Cortex of kidney (tissue), 1 donor: ENCODE measurements at places on chromosomes 5 and 9.

GRCh38 chr5:115160975-115161475 lies 8.7 kb downstream of the TRIM36 start:
- DNase-seq = no peak

DNA sequence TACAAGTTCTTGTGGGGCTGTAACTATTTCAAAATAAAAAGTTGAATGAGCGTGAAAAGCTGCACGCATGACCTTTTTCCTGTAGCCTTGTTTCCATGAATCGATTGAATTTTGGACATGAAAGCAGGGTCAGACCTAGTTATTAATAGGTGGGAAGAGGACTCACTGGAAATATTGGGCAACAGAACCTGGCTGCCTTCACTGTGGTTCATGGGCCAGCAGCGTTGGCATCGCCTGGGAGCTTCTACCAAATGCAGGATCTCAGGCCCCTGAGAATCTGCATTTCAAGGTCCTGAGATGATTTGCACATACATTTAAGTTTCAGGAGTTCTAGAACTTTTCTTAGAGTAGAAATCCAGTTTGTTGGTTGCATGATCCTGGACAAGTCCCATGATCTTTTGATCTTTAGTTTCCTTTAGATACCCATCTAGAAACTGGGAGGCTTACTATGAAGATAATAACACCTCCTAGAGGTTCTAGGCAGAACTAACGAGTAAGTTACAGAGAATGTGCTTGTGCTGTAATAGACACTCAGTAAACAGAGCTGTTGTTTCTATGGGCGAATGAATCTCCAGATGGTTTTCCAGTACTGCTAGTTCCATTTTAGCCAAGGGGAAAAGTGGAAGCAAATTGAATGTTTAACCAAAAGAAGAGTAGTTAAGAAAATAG lies 12.4 kb downstream of the ANKRD33B start:
- no peak for DNase-seq

DNA sequence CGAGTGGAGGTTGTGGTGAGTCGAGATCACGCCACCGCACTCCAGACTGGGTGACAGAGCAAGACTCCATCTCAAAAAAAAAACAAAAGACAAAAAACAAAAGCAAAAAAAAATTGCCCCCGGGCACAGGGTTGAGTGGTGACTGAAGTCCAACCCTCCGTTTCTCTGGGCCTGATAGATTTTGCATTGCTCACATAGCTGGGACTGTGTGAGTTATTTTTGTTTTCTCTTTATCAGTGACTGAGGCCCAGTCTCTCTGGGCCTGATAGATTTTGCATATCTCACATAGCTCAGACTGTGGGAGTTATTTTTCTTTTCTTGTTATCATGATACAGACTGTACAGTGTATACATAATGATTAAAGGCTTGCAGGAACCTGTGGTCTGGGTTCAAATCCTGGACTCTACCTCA lies 2.6 kb upstream of the SLC28A3 start:
- no peak for DNase-seq

GRCh38 chr9:135105211-135105745 lies 17.8 kb downstream of the OLFM1 start:
- no peak for DNase-seq

GRCh38 chr5:1810581-1811101 lies 9.4 kb downstream of the NDUFS6 start:
- DNase-seq = no peak

DNA sequence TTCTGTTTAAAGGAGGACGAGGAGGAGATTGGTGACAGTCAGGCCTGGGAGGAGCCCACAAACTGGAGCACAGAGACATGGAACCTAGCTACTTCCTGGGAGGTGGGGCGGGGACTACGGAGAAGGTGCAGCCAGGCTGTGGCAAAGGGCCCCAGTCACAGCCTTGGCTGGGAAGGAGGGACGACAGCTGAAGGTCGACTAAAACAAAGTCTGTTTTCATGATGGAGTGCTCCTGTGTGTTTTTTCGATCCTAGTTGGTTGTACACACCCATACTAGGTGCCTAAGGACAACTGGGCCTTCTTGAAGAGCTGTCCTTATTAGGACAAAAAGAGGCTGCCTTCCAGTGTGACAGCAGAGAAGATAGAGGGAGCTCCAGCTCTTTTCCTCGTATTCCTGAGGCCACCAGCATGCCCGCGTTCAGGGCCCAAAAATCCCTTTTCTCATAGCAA lies 2.9 kb downstream of the CCDC107 start:
- no peak for DNase-seq

- no peak for DNase-seq
Measured at GRCh38 chr9:91991721-91992341, 41.8 kb upstream of the ROR2 start.

DNA sequence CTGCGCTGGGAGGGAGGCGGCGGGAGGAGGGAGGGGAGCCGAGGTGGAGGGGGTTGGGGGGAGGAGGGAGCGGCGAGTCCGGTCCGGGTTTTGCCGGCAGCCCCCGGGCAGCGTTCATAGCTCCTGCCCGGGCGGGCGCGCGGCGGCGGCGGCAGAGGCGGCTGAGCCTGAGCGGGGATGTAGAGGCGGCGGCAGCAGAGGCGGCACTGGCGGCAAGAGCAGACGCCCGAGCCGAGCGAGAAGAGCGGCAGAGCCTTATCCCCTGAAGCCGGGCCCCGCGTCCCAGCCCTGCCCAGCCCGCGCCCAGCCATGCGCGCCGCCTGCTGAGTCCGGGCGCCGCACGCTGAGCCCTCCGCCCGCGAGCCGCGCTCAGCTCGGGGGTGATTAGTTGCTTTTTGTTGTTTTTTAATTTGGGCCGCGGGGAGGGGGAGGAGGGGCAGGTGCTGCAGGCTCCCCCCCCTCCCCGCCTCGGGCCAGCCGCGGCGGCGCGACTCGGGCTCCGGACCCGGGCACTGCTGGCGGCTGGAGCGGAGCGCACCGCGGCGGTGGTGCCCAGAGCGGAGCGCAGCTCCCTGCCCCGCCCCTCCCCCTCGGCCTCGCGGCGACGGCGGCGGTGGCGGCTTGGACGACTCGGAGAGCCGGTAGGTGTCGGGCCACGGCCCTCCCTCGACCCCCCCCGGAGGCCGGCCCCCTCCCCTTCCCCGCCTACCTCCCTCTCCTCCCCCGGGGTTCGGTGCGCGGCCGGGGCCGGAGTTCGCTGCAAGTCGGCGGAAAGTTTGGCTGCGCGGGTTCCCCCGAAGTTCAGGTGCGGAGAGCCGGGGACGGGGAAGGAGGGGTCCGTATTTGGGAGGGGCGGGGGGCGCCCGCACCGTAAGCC lies at the start of gene CXXC5:
Gene CXXC5 (plus strand): TSS at position 145 of the 877 bp plus-strand sequence. CDS start 32,175 bp downstream, outside the sequence.
- DNase-seq = no peak

GRCh38 chr5:41763574-41763973 lies 106.7 kb downstream of the OXCT1 start:
- DNase-seq = no peak

- no peak for DNase-seq
Measured at GRCh38 chr5:96602776-96603175, 59.4 kb upstream of the CAST start.

- DNase-seq = no peak
Measured at GRCh38 chr9:77215874-77216273, 38.5 kb downstream of the VPS13A start.

DNA sequence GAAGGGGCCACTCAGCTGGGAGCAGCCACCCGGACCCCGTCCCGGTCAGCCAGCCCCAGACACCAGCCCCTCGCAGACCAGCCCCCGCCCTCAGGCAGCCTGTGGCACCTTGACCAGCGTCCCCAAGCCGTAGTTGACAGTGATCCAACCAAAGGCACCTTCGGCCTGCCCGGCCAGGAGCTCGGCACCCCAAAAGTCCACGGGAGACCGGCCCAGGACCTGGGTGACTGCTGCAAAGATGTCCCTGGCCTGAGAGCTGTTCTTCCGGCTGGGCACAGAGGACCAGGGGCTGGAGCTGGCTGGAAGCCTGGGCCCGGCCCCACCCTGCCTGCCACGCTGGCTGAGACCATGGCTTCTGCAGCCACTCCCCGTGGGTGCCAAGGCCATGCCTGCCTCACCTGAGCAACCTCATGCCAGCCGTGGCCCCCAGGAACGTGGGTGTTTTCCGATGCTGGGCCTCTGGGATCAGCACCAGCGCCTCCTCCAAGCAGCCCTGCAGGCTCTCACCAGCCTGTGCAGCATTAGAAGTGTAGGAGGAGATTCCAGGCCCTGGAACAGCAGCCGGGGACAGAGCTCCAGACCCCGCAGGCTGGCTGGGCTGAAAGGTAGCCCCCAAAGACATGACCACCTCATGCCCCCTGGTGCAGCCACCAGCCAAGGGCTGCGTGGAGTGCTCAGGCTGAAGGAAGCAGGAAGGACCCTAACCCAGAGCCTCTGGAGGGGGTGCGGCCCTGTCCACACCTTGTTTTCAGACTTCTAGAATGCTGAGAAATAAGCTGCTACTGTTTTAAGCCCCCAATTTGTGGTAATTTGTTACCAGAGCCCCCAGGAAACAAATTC lies 4.2 kb downstream of the ENTPD8 start:
- no peak for DNase-seq

GRCh38 chr5:73908395-73908794 lies 282.4 kb downstream of the ARHGEF28 start:
- no peak for DNase-seq

DNA sequence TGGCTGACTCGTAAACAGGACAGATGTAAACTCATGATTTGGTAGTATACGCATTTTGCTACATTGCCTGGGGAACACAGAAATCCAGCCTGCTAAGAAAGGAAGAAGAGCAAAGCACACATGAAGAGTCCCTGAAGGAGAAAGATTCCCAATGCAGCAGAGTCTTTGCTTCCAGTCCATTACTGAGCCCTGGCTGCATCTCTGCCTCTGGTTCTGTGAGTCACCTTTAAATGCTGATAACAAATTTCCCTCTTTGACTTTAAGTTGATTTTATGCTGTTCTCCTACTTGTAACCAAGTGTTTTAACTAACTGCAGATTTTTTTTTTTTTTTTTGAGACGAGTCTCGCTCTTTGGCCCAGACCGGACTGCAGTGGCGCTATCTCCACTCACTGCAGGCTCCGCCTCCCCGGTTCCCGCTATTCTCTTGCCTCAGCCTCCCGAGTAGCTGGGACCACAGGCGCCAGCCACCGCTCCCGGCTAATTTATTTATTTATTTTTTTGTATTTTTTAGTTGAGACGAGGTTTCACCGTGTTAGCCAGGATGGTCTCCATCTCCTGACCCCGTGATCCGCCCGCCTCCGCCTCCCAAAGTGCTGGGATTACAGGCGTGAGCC lies 8.5 kb upstream of the PRXL2C start:
- DNase-seq = no peak

GRCh38 chr9:134442085-134442474 lies 115.8 kb downstream of the RXRA start:
- DNase-seq = no peak

DNA sequence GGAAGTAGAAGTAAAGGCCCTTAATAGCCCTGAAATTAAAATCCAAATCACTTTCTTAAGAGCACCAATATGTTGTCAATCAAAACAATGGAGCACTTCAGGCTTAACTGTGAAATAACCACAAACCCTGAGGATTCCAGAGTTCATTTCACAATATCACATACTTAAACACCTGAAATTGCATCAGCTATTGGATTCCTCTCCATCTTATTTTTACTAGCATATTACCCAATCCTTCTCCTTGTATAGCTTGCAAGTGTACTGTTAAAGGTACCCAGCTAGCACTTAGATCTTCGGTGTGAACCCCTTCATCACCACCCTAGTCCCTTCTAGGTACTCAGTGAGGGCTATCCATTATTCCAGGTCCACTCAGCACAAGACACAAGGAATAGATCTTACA lies 287.3 kb downstream of the EFNA5 start:
- DNase-seq = no peak

GRCh38 chr9:130296783-130297055 lies 31.2 kb downstream of the HMCN2 start:
- DNase-seq = no peak

- DNase-seq = no peak
Measured at GRCh38 chr5:149419859-149420544, 40.9 kb upstream of the IL17B start.

DNA sequence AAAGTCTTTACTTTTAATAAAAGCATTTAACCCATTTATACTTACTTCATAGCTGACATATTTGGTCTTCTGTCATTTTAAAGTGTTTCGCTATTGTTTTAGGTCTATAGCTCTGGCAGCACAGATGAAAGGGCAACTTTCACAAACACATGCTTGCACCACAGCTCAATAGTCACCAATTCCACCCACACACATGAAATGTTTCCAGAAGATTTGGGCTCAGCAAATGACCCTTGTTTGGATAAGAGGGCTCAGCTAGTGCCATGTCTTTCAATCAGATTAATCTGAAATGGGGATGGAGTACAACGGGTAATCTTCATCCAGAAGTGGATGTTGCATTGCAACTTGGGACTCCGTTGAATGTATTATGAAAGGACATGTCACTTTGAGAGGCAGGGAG lies 176.0 kb downstream of the FGF18 start:
- DNase-seq = no peak

DNA sequence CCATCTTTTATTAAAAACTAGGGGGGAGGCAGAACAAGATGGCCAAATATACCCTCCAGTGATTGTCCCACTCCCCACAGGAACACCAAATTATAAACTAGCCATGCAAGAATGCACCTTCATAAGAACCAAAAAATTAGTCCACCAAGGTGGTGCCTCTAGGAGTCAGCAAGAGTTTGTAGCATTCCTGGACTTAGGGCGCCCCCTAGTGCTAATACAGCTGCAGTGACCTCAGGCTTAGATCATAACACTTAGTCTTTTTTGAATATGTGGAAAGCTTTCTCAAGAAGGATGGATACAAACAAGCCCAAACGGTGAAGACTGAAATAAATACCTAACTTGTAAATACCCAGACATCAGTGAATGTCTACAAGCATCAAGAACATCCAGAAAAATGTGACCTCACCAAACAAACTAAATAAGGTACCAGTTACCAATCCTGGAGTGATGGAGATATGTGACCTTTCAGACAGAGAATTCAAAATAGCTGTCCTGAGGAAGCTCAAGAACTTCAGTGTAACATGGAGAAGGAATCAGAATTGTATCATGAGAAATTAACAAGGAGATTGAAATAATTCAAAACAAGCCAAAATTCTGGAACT lies 19.3 kb downstream of the PPIP5K2 start:
- no peak for DNase-seq

DNA sequence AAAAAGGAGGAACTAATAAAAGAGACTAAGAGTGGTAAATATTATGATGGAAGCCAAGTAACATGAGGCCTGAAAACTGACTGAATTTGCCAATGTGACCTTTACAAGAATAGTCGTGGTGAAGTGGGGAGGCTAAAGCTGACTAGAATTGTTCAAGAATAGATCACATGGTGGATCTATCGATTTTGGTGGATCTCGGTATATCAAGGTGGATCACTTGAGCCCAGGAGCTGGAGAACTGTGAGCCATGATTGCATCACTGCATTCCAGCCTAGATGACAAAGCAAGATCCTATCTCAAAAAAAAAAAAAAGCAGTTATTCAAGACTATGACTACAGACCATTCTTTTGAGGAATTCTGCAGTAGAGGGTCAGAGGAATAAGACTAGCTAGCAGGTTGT lies 15.1 kb downstream of the ERMP1 start:
- no peak for DNase-seq
